ENCODE measurements at places on chromosomes 1 and 21. TPM values are rescaled to one million over a fixed set of nuclear protein-coding genes. Genes with fewer than 3 reads are reported as not detected.

DNA sequence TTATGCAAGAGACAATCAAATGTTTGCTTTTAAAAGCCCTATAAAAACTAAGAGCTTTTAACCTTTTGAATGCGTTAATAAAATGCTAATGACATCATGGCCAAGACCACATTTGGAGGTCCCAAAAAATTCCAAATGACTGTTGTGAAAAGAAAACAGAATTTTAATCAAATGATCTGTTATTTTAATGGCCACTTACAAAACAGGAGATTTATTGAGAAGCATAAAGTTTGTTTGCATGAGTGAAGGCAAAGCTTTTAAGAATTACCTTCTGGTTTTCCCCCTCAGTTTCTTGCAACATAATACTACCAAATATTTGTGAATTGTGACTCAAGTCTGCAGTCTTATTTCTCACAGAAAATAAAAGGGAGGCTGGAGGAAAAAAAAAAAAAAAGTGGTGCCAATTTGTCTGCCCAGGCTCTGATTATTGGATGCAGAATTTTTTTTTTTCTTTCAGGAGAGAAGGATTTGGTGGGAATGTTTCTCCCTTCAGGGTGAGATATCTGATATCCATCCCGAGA is 60.7 kb downstream of the GORAB start:
- no peaks in the 10 kb centered on the region for H3K36me3 ChIP-seq
- H3K27ac ChIP-seq: no peak overlapping the region
- DNase-seq: no peak
- no peaks in the 10 kb centered on the region for H3K27me3 ChIP-seq

- DNase-seq: no peak
- no peaks in the 10 kb centered on the region for H3K27me3 ChIP-seq
- H3K27ac ChIP-seq: no peak overlapping the region
- H3K36me3 ChIP-seq: no peaks in the 10 kb centered on the region
Observed at GRCh38 chr1:73673971-73674370, 524.0 kb downstream of the LRRIQ3 start.

- H3K27me3 ChIP-seq: no peaks in the 10 kb centered on the region
- H3K27ac ChIP-seq: peak overlapping the region; percentile 93
- DNase-seq: peak; percentile 62
- no peaks in the 10 kb centered on the region for H3K36me3 ChIP-seq
Observed at GRCh38 chr1:35931446-35932157, 697 bp downstream of the AGO3 start.

GRCh38 chr21:42021371-42022090 is 11.4 kb upstream of the ZBTB21 start:
- H3K4me3 ChIP-seq: no peak overlapping the region
- H3K27me3 ChIP-seq: no peaks in the 10 kb centered on the region
- H3K4me1 ChIP-seq: no peaks in the 10 kb centered on the region
- H3K36me3 ChIP-seq: no peaks in the 10 kb centered on the region

DNA sequence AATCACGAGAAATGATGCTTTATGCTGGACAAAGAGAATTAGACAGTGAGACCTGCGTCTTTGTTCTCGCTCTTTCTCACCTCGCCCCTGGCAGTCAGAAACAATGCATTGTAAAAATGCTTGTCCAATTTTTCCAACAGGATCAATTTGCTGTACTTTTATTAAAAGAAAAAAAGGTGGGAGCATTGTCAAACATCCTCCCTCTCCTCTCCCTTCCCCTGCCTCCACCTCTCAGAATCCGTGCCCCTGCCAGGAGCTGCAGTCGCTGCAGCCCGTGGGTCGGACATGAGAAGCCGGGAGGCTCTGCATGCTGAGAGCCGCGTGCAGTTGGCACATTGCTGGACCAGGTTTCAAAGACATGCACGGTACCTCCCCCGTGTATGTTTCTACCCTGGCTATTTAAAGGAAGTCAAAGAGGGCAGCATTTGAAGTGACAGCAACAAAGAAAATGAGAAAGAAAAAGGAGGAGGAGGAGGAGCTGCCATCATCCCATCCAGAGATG is 161.0 kb upstream of the KAZN start:
- H3K27me3 ChIP-seq: no peaks in the 10 kb centered on the region
- H3K27ac ChIP-seq: no peak overlapping the region
- H3K36me3 ChIP-seq: no peaks in the 10 kb centered on the region
- H3K4me3 ChIP-seq: no peak overlapping the region
- DNase-seq: no peak
- no peaks in the 10 kb centered on the region for H3K4me1 ChIP-seq

DNA sequence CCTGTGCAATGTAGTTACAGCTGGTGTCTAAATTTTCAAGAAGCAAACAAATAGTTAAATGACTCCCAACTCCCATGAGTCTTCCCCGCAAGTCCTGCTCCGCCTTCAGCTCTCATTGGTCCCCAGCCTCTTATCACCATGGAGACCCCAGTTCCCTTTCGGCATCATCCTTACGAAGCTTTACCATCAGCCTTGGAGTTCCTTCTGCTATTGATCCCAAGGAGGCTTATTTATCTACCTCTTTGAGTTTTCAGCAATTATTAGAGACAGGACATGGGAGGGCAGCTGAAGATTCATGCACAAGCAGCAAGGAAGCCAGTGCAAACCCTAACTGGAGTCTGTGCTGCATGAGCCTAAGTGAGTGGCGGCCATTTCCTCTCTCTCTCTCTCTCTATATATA is 12.3 kb downstream of the KCNA2 start:
- no peak overlapping the region for H3K27ac ChIP-seq
- H3K27me3 ChIP-seq: peaks cover 13% of the 10 kb centered on the region
- no peak overlapping the region for H3K4me3 ChIP-seq
- H3K36me3 ChIP-seq: no peaks in the 10 kb centered on the region
- H3K4me1 ChIP-seq: no peaks in the 10 kb centered on the region

DNA sequence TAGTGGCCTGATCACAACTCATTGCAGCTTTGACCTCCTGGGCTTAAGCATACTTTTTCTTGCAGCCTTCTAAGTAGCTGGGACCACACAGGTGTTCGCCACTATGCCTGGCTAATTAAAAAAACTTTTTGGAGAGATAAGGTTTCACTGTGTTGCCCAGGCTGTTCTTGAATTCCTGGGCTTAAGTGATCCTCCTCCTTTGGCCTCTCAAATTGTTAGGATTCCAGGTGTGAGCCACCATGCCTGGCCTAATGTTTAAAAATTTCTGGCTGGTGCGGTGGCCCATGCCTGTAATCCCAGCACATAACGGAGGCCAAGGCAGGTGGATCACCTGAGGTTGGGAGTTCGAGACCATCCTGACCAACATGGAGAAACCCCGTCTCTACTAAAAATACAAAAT is 24.4 kb downstream of the YTHDF2 start:
- peaks cover 35% of the 10 kb centered on the region for H3K36me3 ChIP-seq
- no peak for DNase-seq
- peaks cover 28% of the 10 kb centered on the region for H3K4me1 ChIP-seq
- no peaks in the 10 kb centered on the region for H3K27me3 ChIP-seq

- H3K27me3 ChIP-seq: no peaks in the 10 kb centered on the region
- no peak overlapping the region for H3K27ac ChIP-seq
- no peaks in the 10 kb centered on the region for H3K36me3 ChIP-seq
- H3K4me3 ChIP-seq: no peak overlapping the region
- H3K4me1 ChIP-seq: no peaks in the 10 kb centered on the region
- no peak for DNase-seq
Observed at GRCh38 chr21:17472592-17473271, 40.1 kb upstream of the CXADR start.

- no peak for DNase-seq
- no peak overlapping the region for H3K4me3 ChIP-seq
- H3K36me3 ChIP-seq: no peaks in the 10 kb centered on the region
- H3K4me1 ChIP-seq: no peaks in the 10 kb centered on the region
- H3K27ac ChIP-seq: no peak overlapping the region
Observed at GRCh38 chr1:33443705-33444180, 12.8 kb upstream of the PHC2 start.

- H3K27me3 ChIP-seq: no peaks in the 10 kb centered on the region
- no peak overlapping the region for H3K4me3 ChIP-seq
- H3K4me1 ChIP-seq: peaks cover 90% of the 10 kb centered on the region
- no peak for DNase-seq
Observed at GRCh38 chr1:19439464-19440171, 45.7 kb downstream of the CAPZB start.

- no peak for DNase-seq
- peak overlapping the region; percentile 33 for H3K27ac ChIP-seq
- no peaks in the 10 kb centered on the region for H3K36me3 ChIP-seq
- H3K27me3 ChIP-seq: no peaks in the 10 kb centered on the region
Observed at GRCh38 chr1:234631721-234632125, 21.7 kb upstream of the IRF2BP2 start.

DNA sequence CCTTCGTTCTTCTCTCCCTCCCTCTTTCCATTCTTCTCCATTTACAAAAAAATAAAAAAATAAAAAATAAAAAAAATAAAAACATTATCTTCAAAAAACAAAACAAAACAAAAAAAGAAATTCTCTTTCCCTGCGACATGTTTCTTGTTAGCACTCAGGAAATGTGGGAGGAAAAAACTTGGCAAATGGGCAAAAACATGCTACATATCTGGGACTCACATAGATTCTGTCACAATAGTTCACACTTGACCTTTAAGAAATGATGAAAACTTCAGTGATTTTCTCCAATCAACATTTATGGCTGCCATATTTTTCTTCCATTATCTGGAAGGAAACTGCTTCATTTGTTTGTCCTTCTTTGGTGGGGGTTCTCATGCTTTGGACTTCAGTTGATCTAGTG is 109.3 kb downstream of the PRKAB2 start:
- no peak overlapping the region for H3K27ac ChIP-seq
- H3K36me3 ChIP-seq: no peaks in the 10 kb centered on the region

- H3K27ac ChIP-seq: no peak overlapping the region
- H3K27me3 ChIP-seq: no peaks in the 10 kb centered on the region
- DNase-seq: no peak
- no peaks in the 10 kb centered on the region for H3K36me3 ChIP-seq
- no peaks in the 10 kb centered on the region for H3K4me1 ChIP-seq
Observed at GRCh38 chr1:186564582-186564981, 103.7 kb upstream of the PDC start.

DIO1 gene
- total RNA-seq: not detected

PADI3 gene
- total RNA-seq: not detected

DNAH14 gene
- total RNA-seq: 14.4 TPM

NFASC gene
- total RNA-seq: 12.2 TPM

All from lower lobe of right lung (tissue), 2 donors.